ENCODE measurements at places on chromosomes 7 and 10.

DNA sequence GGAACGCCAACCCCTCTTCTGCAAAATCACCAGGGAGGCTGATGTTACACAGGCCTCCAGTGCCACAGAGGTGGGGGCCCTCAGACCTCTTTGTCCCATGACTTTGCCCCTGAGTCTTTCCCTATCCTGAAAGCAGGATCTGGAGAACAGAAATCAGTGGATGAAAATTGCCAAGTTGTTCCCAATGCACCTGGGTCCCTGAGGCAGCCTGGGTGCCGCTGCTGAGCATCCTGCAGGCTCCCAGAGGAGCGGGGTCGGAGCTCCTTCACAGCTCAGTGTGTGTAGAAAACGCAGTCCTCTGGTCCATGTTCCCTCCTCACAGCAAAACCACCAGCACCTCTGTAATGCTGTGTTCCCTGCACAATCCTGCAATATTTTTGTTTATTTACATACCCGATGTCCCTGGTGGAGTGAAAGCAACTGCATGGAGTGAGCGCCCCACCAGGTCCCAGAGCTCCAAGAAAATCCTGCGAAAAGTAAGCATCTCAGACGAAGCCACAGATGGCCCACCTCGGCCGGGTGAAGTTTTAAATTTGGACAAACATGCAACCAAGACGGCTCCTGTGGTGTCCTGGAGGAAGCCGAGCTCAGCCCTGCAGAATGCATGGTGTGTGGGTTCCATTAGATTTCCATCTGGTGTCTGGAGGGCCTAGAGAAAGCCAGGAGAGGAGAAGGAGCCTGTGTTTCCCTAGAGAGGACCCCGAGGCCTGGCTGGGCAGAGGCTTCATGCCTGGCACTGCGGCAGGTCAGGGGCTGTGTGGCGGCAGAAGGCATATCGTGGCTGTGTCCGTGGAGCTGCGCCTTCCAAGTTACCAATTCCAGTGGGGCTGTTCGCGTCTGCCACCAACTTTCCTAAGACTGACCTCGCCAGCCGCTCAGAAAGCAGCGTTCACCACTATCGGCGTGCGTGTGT, 235.2 kb downstream of the WDR37 start:
- DNase-seq, result peak; percentile 9

- no peak for DNase-seq
Observed at GRCh38 chr10:106595281-106595680, 569.2 kb downstream of the SORCS1 start.

GRCh38 chr7:44383566-44383965, 58.2 kb upstream of the CAMK2B start:
- DNase-seq, result peak; percentile 10

- DNase-seq, result no peak
Observed at GRCh38 chr7:151982806-151983205, 26.6 kb downstream of the GALNTL5 start.

GRCh38 chr7:11609096-11609670, 222.8 kb downstream of the THSD7A start:
- no peak for DNase-seq

GRCh38 chr10:29011516-29011915, 277.4 kb upstream of the LYZL1 start:
- no peak for DNase-seq

DNA sequence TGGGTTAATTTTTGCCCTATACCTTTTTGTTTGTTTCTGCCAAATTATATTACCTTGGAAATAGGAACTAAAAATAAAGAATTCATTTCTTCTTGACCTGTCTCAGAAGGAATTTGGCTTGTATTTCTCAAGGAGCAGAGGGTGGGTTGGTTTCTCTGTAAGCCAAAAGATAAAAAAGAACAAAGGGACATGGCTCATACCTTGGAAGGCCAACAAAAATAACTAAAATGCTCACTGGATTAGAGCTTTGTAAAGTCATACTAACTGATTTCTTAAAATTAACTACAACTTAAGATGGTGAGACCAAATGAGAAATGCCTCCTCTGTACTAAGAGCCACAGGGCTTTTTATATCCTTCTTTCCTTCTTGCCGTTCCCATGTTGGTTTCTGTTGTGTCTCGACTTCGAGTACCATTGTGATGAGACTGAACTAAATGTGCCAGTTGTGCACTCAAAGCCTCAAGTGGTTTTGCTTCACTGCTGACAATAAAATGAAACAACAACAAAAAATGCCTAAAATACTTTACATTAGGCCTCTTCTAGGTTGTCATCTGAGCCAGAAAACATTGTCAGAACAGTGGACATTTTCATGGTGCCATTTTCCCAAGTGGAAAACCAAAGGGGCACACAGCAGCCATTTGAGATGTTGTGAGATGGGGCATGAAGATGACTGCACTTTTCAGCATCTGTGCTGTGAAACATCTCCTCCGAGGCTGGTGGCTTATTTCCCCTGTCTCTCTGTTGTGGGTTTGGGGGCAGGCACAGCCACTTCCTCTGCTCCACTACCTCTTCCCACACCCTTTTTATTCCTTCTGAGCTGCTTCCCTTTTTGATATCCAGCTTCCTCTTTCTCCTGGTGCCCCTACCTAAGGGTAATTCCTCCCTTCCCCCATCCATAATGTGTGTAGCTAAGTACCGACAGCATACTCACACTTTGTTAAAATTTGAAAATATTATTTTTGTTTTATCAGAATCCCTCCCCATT, 51.8 kb upstream of the AGR3 start:
- no peak for DNase-seq

DNA sequence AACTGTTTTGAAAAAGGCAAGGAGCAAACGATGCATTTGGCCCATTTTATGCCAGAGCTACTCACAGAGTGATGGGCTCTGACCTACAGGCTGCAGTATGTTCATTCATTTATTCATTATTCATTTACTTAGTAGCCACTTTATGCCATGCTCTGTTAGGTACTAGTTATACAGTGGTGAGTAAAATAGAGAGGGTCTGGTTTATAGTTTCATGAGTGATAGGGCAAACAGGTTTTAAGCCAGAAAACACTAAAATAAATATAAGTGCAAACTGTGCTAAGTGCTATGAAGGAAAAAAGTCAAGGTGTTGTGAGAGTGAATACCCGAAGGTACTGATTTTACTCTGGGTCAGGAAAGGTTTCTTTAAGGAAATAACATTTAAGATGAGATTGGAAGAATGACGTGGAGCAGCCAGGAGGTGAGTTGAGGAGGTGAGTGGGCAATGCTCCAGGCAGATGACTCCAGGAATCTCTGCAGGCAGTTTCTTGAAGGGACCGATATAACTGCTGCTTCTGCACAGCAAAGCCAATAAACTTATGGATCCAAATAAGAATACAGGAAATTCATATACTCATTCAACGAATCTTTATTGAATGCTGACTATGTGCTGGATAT, 56.9 kb upstream of the FAM133B start:
- DNase-seq, result no peak

- DNase-seq, result no peak
Observed at GRCh38 chr10:71964743-71965515, 734 bp downstream of the CHST3 start.

- DNase-seq, result no peak
Observed at GRCh38 chr10:327889-328852, 192.9 kb downstream of the ZMYND11 start.

- DNase-seq, result no peak
Observed at GRCh38 chr7:95467912-95468607, 17.7 kb upstream of the ASB4 start.

- DNase-seq, result no peak
Observed at GRCh38 chr10:88478256-88478655, 104.9 kb downstream of the RNLS start.

DNA sequence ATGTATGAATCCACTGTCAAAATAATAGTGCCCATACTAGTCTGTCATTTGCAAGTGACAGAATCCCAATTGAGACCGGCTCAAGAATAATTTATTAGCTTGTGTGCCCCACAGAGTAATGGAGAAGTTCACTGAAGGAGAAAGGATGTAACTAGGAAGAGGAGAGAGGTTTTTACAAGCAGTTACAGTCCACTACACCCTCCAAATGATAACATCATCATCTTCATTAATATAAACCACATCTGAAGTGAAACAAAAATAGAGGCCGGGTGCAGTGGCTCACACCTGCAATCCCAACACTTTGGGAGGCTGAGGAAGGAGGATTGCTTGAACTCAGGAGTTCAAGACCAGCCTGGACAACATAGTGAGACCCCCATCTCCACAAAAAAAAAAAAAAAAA, 226.8 kb downstream of the SKIDA1 start:
- DNase-seq, result no peak

- DNase-seq, result no peak
Observed at GRCh38 chr10:58952162-58952601, 224.3 kb upstream of the PHYHIPL start.

DNA sequence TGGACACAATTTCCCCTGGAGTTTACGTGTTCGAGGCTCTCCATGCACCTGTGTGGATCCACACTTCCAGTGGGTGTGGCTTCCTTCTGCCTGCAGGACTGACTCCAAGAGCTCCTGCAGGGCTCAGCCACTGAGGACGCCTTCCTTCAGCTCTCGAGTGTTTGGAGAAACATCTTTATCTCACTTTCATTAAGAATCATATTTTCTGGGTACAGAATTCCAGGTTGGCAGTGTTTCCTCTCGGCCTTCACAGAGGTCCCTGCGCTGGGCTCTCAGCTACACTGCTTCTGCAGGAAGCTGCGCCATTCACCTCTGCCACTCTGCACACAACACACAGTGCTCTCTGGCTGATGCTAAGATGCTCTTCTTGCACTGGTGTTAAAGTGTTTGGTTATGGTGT, 69.9 kb upstream of the NKX6-2 start:
- DNase-seq, result no peak

GRCh38 chr10:33237736-33238624, 96.5 kb downstream of the NRP1 start:
- DNase-seq, result no peak

- peak; percentile 66 for DNase-seq
Observed at GRCh38 chr7:92717993-92718716, 118.2 kb downstream of the CDK6 start.

DNA sequence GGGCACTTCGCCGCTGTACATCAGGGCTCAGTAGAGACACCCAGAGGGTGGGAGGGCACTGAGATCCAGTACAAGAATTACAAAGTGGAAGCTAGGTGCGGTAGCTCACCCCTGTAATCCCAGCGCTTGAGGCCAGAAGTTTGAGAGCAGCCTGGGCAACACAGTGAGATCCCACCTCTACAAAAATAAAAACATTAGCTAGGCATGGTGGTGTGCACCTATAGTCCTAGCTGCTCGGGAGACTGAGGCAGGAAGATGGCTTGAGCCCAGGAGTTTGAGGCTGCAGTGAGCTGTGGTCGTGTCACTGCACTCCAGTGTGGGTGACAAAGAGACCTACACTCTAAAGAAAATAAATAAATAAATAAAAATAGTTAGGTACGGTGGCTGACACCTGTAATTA, 64.0 kb downstream of the CLEC2L start:
- DNase-seq, result no peak

DNA sequence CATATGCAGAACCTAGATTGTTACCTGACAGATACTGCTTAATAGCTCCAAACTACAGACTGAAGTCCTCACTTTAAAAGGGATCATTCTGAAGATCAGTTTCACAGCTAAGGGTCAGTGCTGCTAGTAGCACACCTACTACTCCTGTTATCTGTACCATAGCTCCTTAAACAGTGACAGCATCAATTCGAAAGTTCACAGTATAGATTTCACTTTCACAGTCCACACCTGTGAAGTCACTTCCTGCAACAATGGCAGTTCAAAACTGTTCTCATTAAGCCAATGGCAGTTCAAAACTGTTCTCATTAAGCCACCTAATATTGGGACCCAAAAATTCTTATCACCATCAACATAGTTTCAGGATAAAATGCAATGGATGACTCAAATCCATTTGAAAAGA, 10.7 kb upstream of the FHIP2A start:
- DNase-seq, result no peak

GRCh38 chr7:84055904-84056605, 138.5 kb downstream of the SEMA3A start:
- DNase-seq, result no peak

- DNase-seq, result peak; percentile 79
Observed at GRCh38 chr7:99375070-99375807, 709 bp downstream of the ARPC1B start.

DNA sequence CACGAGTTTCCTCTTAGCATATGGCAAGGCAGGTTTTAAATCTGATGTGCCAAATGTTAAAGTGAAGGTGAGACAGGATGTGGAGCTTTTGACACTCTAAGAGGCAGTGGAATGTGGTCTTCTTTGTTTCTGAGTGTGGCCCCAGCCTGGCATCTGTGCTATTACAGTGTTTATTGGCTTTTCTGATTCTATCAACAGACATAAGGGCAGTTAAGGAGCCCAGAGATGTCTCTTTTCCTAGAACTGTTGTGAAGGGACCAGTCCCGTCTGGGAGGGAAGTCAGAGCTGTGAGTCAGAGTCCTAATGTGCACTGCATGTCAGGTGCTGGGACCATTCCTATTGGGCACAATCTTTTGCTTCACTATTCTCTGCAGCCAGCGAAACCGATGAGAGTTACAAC, 32.5 kb downstream of the TRUB1 start:
- no peak for DNase-seq

- no peak for DNase-seq
Observed at GRCh38 chr7:134051020-134051419, 76.1 kb upstream of the LRGUK start.

GRCh38 chr10:124281666-124282065, 137.1 kb downstream of the OAT start:
- DNase-seq, result no peak

- DNase-seq, result no peak
Observed at GRCh38 chr10:132570771-132571649, 33.4 kb downstream of the INPP5A start.

DNA sequence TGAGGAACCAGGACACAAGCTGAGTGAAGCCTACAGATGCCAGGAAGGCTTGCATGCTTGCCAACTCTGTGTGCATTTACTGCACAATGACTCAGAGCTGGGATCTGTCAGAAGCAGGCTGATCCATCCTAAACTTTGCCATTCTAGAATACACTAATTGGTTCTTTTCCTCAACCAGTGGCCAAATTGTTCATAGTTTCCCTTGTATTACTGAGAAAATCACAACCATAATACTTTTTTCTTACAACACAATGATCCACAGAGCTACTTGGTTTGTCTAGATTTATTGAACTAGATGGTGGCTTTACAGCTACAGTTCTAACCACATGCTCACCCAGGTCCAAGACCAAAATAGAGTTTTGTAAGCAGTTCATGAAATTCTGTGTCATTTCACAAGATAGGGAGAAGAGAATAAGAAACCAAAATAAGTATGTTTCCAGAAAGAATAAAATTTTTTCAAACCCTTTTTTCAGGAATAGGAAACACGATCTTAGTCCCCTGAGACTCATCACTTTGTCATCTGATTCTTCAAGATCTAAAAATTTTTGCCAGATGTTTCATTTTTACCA, 21.0 kb upstream of the LRRC17 start:
- DNase-seq, result no peak

- no peak for DNase-seq
Observed at GRCh38 chr10:114458216-114458920, 54.1 kb upstream of the AFAP1L2 start.
